ENCODE measurements at places on chromosomes 13 and 19. TPM values are rescaled to one million over a fixed set of nuclear protein-coding genes. Genes with fewer than 3 reads are reported as not detected.

- no peaks in the 10 kb centered on the region for H3K36me3 ChIP-seq
- no peaks in the 10 kb centered on the region for H3K27me3 ChIP-seq
- no peak for DNase-seq
- H3K27ac ChIP-seq = no peak overlapping the region
- no peak overlapping the region for H3K4me3 ChIP-seq
Observed at GRCh38 chr13:110868720-110869119, 46.1 kb downstream of the ANKRD10 start.

GRCh38 chr13:27496536-27497273 is 46.3 kb upstream of the MTIF3 start:
- H3K27ac ChIP-seq = no peak overlapping the region
- no peaks in the 10 kb centered on the region for H3K36me3 ChIP-seq
- DNase-seq = no peak
- no peak overlapping the region for H3K4me3 ChIP-seq
- no peaks in the 10 kb centered on the region for H3K4me1 ChIP-seq

GRCh38 chr19:5822181-5822844 is 17.2 kb downstream of the FUT6 start:
- H3K27me3 ChIP-seq = no peaks in the 10 kb centered on the region
- no peaks in the 10 kb centered on the region for H3K36me3 ChIP-seq
- no peak for DNase-seq
- H3K4me1 ChIP-seq = no peaks in the 10 kb centered on the region
- H3K27ac ChIP-seq = no peak overlapping the region

DNA sequence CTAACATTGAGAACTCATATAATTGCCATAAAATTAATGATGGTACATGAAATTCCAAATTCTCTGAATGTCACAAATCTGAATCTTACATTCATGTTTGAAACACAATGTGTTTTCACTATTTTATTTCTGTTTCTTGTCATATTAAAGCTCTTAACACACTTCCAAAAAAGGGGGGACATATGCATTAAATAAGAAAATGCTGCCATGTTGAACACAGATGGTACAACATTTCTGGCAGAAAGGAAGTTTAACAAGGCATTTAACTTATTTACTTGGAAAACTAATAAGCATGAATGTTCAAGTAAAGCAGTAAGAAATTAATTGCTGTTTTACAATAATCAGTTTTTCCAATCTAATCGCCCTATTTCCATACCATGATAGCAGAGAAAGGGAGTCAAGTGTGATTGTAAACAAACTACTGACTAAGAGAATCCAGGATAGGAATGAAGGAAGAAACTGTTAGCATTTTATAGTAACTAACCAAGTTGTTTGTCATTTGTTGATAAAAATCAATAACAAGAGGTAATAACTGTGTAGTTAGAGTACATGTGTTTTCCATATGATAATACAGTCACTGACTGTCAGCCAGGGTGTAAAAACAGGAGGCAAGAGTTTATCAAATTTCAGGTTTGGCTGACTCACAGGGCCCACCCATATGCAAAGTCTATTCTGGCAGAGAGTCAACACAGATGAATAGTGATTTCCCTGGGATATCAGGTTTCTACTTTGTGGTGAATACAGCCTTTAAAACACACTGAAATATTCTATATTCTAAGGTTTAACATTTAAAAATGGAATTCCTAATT is 5.7 kb upstream of the FOXO1 start:
- H3K4me1 ChIP-seq = peaks cover 9% of the 10 kb centered on the region
- no peak for DNase-seq
- no peaks in the 10 kb centered on the region for H3K36me3 ChIP-seq
- H3K4me3 ChIP-seq = peak overlapping the region; percentile 9

DNA sequence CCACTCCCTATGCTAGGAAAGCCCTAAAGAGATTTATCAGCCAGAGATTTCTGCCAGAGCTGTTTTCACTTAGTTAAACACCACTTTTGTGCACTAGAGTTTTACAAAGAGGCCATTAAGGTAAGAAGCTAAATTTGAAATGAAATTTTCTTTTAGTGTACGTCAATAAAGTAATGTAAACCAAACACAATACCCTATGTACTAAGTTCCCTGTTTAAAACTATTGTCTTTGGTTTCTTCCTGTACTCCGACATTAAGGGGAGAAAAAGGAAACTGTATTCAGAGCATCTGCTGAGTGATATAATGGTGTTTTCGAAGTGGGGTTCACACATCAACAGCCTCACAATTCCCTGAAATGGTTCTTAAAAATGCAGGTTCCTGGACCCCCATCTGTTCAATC is 40.7 kb upstream of the STARD13 start:
- no peak overlapping the region for H3K27ac ChIP-seq
- no peaks in the 10 kb centered on the region for H3K36me3 ChIP-seq
- no peaks in the 10 kb centered on the region for H3K4me1 ChIP-seq
- DNase-seq = no peak
- H3K27me3 ChIP-seq = no peaks in the 10 kb centered on the region
- H3K4me3 ChIP-seq = no peak overlapping the region

GRCh38 chr19:10004617-10005016 is 5.7 kb downstream of the COL5A3 start:
- peaks cover 2% of the 10 kb centered on the region for H3K4me1 ChIP-seq
- no peaks in the 10 kb centered on the region for H3K36me3 ChIP-seq
- H3K27ac ChIP-seq = no peak overlapping the region
- no peak overlapping the region for H3K4me3 ChIP-seq

DNA sequence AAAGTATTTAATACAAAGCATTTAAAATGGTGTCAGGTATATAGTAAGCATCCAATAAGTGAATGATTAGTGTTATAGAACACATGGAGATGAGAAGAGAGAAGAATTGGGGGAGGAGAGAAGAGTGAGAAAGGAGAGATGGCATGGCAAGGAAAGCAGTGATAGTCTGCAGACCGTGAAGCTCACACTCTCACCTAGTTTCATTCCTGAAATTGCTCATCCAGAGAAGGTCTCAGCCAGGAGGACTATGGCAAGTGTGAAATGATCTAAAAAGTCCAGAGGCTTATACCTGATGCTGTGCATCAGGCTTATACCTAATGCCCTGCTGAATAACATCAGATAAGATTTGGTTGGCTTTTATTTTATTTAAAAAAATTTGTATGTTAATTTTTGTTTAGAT is 351.6 kb upstream of the KLF12 start:
- no peaks in the 10 kb centered on the region for H3K4me1 ChIP-seq
- no peaks in the 10 kb centered on the region for H3K36me3 ChIP-seq
- no peak overlapping the region for H3K27ac ChIP-seq

DNA sequence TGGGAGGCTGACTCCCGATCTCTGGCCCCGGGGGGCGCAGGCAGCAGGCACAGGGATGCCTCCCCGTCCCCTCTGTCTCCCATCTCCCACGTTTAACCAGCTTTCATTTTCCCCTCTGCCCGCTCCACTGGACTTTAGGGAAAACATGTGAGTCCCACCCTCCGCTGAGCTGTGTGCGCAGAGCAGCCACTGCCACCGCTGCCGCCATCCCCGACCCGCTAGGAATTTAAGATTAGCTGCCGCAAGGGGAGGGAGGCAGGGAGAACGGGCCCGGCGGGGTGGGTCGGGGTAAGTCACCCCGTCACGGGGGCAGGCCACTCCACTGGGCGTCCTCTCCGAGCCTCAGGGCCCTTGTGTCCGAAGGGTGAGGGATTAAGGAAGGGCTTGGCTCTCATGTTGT is 15.5 kb downstream of the KCNN1 start:
- peaks cover 29% of the 10 kb centered on the region for H3K36me3 ChIP-seq
- no peaks in the 10 kb centered on the region for H3K27me3 ChIP-seq
- no peak overlapping the region for H3K4me3 ChIP-seq
- H3K4me1 ChIP-seq = no peaks in the 10 kb centered on the region
- DNase-seq = no peak

DNA sequence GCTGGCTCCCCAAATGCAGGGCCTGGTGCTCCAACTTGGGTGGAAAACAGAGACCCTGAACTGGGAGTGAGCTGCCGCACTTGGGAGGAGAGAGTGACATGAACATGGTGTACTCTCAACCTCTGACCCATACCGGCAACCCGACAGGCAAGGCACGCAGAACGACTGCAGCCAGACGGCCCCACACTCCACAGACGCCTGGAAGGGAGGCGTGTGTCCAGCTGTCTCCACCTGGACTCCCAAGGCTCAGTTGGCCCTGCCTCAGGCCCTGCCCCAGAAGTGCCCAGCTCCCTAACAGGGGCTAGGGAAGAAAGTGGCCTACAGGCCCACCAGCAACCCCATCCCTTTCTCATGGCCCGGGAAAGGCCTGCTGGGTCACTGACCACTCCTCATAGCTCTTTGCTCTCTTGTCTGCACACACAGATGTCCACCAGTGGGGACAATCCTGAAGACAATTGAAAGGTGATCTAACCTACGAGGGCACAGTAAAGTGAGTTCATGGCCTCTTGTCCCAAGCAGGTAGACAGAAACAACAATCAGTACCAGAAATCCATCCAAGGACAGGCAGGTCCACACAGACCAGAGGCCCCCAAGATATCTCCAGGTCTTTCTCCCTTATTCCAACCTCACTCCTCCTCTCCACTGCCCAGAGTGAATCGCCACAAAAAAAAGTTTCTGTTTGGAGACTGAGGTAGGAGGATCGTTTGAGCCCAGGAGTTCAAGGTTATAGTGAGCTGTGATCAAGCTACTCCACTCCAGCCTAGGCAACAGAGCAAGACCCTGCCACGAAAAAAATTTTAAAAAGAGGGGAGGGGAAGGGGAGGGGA is 28.2 kb downstream of the ELL start:
- no peak overlapping the region for H3K27ac ChIP-seq
- peaks cover 2% of the 10 kb centered on the region for H3K4me1 ChIP-seq
- no peaks in the 10 kb centered on the region for H3K27me3 ChIP-seq
- no peak for DNase-seq

GRCh38 chr13:26377038-26377437 is 123.1 kb downstream of the CDK8 start:
- H3K36me3 ChIP-seq = no peaks in the 10 kb centered on the region
- no peaks in the 10 kb centered on the region for H3K4me1 ChIP-seq
- DNase-seq = peak; percentile 52
- H3K27ac ChIP-seq = no peak overlapping the region
- no peak overlapping the region for H3K4me3 ChIP-seq
- no peaks in the 10 kb centered on the region for H3K27me3 ChIP-seq

DNA sequence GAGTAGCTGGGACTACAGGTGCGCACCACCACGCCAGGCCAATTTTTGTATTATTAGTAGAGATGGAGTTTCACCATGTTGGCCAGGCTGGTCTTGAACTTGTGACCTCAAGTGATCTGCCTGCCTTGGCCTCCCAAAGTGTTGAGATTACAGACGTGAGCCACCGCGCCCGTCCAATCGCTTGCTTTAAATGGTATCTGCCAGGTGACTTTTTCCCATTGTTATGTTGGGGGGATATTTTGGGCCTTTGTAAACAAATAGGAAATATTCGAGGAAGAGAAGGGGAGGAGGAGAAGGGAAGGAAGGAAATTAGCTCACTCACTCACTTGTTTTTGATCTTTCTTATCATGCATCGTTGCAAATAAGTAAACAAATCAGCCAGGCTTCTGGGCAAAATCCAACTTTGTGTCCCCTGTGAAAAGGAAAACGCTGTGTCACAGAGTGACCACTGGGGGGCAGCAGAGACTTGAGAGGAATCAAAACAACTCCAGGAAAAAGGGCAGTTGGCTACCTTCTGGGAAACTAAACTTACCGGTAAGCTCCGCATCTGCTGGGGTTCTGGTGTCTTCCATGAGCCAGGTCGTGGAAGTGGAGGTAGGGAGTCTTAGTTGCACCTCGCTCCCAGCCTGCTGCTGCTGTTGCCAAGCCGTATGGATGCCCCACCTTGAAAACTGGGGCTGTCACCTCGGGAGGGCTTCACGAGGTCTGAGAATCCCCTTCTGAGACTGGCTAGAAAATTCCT is 9.3 kb upstream of the RANBP3 start:
- peaks cover 2% of the 10 kb centered on the region for H3K36me3 ChIP-seq
- H3K27ac ChIP-seq = no peak overlapping the region
- H3K27me3 ChIP-seq = no peaks in the 10 kb centered on the region
- H3K4me3 ChIP-seq = no peak overlapping the region

GRCh38 chr13:26957182-26957581 is 196.6 kb upstream of the GPR12 start:
- no peaks in the 10 kb centered on the region for H3K27me3 ChIP-seq
- no peaks in the 10 kb centered on the region for H3K4me1 ChIP-seq
- no peaks in the 10 kb centered on the region for H3K36me3 ChIP-seq
- DNase-seq = no peak
- no peak overlapping the region for H3K4me3 ChIP-seq

DNA sequence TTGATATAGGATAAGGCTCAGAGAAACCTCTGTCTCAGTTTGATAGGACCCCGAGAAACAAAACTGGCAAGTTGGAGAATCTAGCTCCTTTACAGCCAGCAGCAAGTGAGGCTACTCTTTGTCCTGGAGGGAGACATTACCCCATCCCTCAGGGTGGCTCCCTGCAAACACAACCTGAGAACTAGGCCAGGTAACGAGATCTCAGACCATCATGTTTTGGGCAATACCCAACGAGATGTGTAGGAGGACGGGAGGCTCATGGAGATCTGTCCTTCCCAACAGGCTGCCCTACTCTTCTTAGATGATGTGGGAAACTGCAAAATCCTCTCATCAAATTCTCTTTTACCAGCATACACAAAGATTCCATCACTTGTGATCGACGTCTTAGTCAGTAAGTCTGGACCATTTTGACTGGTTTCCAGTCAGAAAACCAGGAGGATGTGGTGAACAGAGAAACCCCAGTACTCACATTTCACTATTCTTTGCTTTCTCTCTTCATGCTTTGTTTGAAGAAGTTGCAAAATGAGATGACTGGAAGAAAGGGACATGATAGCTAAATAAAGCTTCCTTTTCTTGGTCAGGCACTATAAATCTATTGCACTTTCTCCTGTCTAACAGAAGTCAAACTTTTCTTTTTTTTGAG is 6.0 kb upstream of the CTU1 start:
- no peak overlapping the region for H3K27ac ChIP-seq
- H3K27me3 ChIP-seq = no peaks in the 10 kb centered on the region
- H3K4me1 ChIP-seq = no peaks in the 10 kb centered on the region
- no peaks in the 10 kb centered on the region for H3K36me3 ChIP-seq

SIGLEC7 gene
- not detected for total RNA-seq

FREM2 gene
- 15.4 TPM for total RNA-seq

WDR88 gene
- not detected for total RNA-seq

RDH8 gene
- 0.13 TPM for total RNA-seq

KLC3 gene
- total RNA-seq = 3.8 TPM

RASL11A gene
- 2.7 TPM for total RNA-seq

FPR1 gene
- total RNA-seq = not detected

FAM216B gene
- total RNA-seq = not detected

All from H9 (cell line).